ENCODE measurements at places on chromosomes 11 and 22.

DNA sequence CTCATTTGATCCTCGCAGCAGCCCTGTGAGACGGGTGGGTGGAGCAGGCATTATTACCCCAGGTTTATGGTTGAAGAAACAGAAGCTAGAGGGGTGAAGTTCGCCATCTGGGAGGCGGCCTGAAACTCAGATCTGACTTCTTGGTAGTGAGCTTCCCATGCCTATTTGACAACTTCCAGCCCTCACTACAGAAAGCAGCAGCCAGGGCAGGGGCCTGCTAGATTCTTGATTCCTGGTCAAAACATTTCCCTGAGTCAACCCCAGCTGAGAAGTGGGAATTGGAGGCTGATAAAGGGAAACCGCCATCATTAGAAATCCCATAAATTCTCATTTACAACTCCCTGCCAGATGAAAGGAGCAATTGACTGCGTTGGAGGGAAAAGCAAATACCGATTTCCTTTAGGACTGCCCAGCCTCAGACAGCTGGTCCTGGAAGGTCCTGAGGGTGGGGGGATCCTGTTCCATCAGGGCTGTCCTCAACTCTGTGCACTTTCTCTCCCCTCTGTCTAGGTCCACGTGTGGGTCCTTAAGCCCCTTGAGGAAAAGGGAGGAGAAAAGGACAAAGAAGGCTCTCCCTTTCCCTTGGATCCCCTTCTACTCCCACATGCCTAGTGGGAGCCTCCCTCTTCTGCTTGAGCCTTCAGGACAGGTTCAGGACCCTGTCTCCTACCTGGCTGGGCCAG is 10.2 kb upstream of the NECTIN1 start:
- no peak for DNase-seq

GRCh38 chr11:114132417-114132816 is 72.9 kb downstream of the ZBTB16 start:
- no peak for DNase-seq

GRCh38 chr11:115806056-115806455 is 301.8 kb upstream of the CADM1 start:
- DNase-seq = no peak

- DNase-seq = no peak
Observed at GRCh38 chr11:48011798-48012391, 31.5 kb downstream of the PTPRJ start.

- DNase-seq = no peak
Observed at GRCh38 chr22:33109514-33110430, 51.6 kb upstream of the SYN3 start.

- DNase-seq = peak; percentile 36
Observed at GRCh38 chr22:38868886-38869381, 3.1 kb downstream of the CBX6 start.

DNA sequence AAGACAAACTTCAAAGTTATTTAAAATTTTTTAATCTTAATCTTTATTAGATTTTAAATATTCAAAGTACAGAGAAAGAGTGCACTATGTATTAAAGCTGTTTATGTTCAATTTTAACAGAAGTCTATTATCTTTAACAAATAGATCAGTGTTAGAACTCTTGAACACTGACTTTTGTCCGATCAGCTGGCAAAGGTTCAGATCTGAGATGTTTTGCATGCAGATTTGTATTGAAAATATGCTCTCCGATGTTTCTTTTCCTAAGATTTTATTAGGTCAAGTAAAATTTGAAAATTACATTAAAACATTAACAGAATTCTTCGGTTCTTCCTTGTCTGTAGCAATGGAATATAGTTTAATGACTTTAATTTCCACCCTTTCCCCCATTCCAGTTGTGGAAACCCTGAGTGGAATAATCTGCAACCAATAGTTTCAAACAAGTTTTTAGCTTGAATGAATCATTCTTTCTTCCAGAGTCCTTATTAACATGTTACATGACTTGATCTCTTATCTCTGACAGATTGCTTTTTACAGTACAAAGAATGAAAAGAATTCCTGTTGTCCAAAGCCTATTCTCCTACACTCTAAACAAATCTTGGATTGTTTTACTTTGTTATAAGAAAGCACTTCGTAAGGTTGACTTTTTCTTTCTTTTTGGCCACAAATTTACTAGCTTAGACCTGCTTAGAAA is 11.4 kb upstream of the TCP11L1 start:
- DNase-seq = no peak

- no peak for DNase-seq
Observed at GRCh38 chr22:49364398-49364797, 463.3 kb downstream of the BRD1 start.

DNA sequence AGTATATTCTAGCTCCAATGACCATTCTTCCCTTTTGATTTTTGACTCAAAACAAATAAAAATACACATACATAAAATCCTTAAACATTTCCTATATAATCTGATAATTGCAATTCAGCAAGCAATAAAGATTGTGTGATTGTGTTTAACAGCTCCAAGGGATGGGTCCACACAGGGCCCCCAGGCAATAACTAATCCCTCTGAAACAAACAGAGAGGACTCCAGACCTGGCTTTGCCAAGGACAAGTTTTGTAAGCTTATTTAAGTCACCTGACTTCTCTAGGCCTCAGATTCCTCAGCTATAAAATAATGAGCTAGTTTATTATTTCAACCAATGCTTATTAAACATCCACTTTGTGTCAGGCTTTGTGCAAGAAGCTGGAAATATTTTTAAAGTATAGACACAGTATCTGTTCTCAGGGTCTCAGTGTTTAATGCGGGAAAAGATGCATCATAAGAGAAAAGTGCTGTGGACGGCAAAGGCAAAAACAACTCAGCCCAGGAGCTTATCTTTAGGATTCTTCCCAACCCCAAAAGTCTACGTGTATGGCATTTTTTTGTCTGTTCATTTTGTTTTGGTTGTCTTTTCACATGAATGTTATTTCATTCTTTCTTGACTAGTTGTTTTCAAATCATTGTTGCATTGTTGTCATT is 20.1 kb downstream of the FZD4 start:
- no peak for DNase-seq

DNA sequence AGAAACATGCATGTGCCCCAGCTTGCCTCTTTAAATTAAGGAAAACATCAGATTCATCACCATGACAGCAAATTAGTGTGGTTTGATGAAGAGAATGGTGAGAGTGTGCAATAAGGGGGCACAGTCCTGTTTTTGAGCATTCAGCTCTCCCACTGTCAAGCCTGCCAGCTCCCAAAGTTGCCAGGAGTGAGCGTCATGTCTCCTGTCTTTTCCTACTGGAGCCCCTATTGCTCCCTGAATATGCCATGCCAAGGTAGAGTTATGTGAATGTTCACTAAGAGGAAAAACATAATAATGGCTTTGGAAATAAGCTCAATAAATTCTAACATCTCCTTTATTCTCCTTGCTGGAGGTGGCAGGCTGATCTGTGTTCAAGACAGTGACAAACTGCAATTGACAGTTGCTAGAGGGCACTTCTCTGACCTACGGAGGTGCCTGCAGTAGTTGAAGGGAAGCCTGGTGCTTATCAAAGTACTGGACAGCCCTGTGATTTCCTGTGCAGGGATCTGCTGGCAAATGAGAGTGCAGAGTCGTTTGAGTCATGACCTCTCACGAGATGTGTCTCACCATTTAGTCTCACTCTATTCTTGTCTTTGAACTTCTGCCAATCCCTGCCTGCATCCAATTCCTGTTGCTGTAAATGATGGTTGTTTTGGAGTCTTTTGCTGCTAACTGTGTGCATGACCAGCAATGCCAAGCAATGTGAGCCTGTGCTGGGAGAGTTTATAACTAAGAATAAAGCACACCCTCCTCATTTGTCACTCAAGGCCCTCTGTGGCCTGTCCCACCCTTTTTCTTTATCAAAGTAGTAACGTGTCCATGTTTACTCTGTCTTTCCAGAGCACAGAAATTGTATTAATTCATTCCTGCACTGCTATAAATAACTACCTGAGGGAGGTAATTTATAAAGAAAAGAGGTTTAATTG is 34.8 kb downstream of the MRGPRX2 start:
- no peak for DNase-seq

GRCh38 chr11:133545199-133545803 is 13.0 kb upstream of the OPCML start:
- DNase-seq = no peak

DNA sequence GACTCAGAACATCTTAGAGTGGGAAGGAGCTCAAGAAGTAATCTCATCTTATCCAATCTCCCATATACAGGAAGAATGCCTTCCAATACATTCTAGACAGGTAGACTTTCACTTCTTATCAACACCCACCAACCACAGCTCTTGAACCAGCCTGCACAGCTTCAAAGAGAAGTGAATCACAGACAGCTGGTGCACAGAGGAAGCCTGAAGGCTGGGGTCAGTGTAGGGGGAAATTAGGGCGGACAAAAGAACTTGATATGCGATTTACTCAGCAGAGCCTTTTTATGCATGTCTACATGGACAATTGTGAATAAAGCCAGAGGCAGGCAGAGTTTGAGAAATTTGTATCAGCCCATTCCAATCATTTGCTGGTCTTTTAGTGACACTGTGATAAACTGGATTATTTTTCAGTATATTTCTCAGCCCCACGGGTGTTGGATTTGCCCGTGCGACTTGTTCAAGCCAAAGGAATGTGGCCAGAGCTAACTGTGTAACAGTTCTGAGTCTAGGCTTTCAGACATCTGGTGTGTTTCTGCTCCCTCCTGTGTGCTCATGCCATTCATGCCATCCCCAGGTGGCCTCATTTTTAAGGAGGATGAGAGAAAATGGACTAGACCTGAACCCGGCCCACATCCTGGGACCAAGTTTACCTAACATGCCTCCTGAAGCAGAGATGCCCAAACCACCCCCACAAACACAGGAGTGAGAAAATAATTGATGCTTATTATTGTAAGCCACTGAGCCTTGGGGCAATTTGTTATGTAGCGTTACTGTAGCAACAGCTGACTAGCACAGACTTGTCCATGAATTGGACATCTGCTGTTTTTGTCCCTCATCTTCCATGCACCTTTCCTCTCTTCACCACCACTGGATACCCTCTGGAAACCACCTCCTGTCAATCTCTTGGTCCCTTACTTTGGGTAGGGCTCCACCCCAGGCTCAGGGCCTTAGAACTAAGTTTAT is 137.5 kb upstream of the HSD17B12 start:
- no peak for DNase-seq

DNA sequence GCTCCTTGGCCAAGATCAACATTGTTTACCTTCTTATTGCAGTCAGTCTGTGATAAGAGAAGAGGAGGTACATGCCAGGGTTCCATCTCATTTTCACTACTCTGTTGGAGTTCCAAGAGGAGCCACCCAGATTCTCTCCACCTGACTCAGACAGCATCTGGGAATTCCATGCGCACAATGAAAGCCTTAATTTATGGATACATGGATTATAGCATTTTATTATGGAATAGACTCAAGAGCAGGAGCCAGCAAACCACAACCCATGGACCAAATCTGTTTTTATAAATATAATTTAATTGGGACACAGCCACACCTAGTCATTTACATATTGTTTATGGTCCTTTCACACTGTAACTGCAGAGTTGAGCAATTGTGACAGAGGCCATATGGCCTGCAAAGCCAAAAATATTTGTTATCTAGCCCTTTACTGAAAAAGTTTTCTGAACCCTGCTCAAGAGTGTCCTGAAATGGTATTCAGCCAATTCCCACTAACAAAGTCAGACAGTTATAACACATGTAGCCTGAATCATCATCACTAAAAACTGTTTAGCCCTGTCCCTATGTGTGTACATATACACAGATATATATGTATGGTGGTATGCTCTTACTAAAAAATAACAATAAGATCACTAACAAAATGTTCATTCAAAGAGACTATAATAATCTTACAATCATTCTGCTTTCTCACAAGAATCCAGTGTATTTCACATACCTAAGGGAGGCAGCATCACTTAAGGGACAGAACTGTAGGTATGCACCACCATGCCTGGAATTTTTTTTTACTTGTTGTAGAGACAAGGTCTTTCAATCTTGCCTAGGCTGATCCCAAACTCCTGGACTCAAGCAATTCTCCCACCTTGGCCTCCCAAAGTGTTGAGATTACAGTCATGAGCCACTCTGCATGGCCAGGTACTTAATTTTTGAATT is 104.5 kb upstream of the TEAD1 start:
- DNase-seq = no peak

DNA sequence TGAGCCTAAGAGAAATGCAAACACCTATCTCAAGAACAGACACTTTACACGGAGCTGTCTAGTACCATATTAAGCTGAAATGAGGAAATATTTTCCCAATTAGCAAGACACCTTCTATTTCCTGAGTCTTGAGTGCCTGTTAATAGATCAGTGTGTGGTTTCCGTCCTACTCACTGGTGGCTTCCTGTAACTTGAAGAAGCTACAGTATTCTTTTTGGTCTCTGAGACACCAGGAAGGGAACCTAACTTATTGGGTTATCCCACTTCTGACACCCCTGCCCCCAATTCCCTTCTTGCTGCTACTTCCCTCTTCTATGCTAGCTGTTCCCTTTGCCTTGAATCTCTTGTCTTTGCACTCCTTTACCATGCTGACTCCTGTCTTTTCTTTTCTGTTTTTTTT is 92.7 kb downstream of the FDX1 start:
- no peak for DNase-seq

- no peak for DNase-seq
Observed at GRCh38 chr11:35178067-35178805, 39.3 kb downstream of the CD44 start.

DNA sequence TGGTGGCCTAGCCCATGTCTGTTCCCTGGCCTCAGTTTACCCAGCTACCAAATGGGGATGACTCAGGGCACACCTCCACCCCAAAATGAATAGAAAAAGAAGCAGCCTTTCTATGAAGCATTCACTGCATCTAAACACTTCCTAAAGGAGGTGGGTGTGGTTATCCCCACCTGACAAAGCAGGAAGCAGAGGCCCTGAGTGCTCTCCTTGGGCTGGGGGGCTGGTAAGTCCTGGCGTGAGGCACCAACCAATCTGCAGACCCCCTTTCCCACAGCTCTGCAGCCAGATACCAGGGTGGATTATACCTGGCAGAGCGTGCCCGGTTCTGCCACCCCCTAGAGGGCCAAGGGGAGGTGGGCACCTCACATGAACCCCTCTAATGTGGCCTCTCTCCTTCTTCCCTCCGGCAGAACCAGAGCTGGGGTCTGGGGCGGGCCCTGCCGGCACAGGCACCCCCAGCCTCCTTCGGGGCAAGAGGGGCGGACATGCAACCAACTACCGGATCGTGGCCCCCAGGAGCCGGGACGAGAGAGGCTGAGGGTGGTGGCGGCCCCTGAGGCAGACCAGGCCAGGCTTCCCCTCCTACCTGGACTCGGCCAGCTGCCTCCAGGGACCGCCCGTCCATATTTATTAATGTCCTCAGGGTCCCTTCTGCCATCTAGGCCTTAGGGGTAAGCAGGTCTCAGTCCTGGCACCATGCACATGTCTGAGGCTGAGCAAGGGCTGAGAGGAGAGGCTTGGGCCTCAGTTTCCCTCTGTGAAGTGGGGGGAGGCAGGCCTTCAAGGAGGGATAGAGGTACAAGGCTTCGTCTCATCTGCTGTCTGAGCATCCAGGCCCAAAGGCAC is 9.2 kb downstream of the RHBDD3 start:
- no peak for DNase-seq

- DNase-seq = no peak
Observed at GRCh38 chr11:13857828-13858227, 104.7 kb upstream of the SPON1 start.

DNA sequence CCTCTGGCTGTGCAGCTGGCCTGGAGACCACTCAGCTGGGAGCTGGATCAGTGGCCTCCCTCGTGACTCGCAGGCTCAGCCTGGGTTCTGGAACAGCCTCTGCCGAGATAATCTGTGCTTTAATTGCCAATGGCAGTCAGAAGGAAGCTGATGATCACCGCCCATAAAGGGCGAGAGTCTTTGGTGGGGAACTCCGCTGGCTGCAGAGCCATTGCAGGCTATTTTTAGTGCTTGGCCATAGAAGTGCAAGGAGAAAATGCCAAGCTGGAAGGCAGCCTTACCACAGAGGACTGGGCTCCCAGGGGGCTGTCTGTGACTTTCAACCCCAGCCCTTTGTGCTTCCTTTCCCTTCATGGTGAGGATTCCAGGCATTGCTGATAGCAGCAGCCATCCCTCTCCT is 62.2 kb upstream of the TENM4 start:
- no peak for DNase-seq

All from SW 1271 (cell line).